CD4-positive, alpha-beta T cell (primary cell): ENCODE measurements at places on chromosomes 6 and 20. TPM values are rescaled to one million over a fixed set of nuclear protein-coding genes. Genes with fewer than 3 reads are reported as not detected.
A peak's percentile ranks its signal among the peaks of the same experiment; 100 is the strongest.

GRCh38 chr6:159066483-159066882 lies 21.7 kb upstream of the TAGAP start:
- DNase-seq = no peak
- H3K27ac ChIP-seq = no peak overlapping the region
- H3K27me3 ChIP-seq = no peaks in the 10 kb centered on the region
- no peak overlapping the region for H3K4me3 ChIP-seq
- peaks cover 52% of the 10 kb centered on the region for H3K4me1 ChIP-seq

- H3K36me3 ChIP-seq = no peaks in the 10 kb centered on the region
- no peaks in the 10 kb centered on the region for H3K4me1 ChIP-seq
- H3K27ac ChIP-seq = no peak overlapping the region
- H3K27me3 ChIP-seq = no peaks in the 10 kb centered on the region
- no peak overlapping the region for H3K4me3 ChIP-seq
These were observed 26.3 kb upstream of the FAM50B start for GRCh38 chr6:3822747-3823445.

GRCh38 chr6:151488226-151488625 lies 5.6 kb upstream of the CCDC170 start:
- H3K27me3 ChIP-seq = peaks cover 4% of the 10 kb centered on the region
- no peak for DNase-seq
- H3K4me3 ChIP-seq = no peak overlapping the region
- no peaks in the 10 kb centered on the region for H3K36me3 ChIP-seq

DNA sequence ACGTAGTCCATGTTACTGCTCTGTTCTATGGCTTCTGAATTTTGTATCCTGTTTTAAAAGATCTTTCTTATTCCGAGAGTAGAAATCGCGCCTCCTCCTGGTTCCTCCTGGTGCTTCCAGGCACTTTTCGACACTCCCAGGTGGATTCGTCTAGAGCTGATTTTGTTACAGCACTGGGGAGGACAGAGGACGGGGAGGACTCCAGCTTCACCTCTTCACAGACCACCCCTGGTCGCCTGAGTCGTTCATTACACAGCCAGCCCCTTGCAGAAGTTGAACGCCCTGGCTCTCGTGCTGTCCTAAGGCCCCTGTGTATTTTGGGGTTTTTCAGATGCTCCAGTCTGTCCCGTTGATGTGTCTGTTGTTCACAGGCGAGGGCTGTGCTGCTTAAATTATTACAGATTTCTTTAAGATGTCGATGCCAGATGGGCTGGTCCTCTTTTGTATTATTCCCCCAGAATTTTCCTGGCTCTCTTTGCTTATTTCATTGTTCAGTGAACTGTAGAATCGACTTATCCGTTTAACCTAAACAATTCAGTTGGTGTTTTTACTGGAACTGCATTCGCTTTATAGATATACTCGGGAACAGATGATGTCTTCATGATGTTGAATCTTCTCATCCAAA lies 30.5 kb downstream of the COL20A1 start:
- H3K4me1 ChIP-seq = peaks cover 20% of the 10 kb centered on the region
- no peaks in the 10 kb centered on the region for H3K36me3 ChIP-seq
- no peak for DNase-seq
- no peak overlapping the region for H3K4me3 ChIP-seq
- peaks cover 6% of the 10 kb centered on the region for H3K27me3 ChIP-seq

DNA sequence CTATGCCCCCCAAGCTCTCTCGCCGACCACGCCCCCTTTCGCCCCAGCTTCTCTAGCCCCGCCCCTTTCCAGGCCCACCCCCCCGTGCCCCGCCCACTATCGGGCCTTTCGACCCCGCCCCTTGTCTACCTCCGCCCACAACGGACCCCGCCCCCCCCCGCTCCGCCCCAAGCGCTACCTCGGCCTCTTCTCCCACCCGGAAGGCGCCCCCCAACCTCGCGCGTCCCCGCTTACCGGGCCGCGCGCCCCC lies 200 bp downstream of the ZBTB22 start:
- DNase-seq = no peak
- peaks cover 39% of the 10 kb centered on the region for H3K36me3 ChIP-seq
- H3K4me1 ChIP-seq = peaks cover 78% of the 10 kb centered on the region
- H3K27me3 ChIP-seq = no peaks in the 10 kb centered on the region
- H3K27ac ChIP-seq = peak overlapping the region; percentile 86
- peak overlapping the region; percentile 67 for H3K4me3 ChIP-seq

DNA sequence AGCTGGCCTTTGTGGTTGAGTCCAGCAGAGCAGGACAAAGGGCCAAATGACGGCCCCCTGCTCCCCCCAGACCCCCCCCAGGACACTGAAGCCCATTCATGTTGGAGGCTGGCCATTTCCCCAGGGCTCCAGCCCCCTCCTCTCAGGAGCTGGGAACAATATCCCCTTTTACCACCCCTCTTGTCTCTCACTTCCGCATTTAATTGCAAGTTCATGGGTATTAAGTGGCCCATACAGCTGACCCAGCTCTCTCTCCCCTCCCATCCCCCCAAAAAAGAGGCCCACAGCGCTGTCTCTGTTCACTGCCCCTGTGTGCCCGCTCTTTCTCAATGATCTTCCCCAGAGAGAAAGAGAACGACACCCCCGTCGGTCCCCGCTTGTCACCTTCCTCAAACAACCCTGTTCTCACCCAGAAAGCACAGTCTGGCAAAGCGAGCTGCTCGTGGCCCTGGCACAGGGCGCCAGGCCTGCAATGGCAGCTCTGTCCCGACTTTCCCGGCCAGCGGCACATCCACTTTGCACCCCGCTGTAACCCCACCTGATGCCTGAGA lies 30.4 kb downstream of the PREX1 start:
- peaks cover 75% of the 10 kb centered on the region for H3K4me1 ChIP-seq
- H3K4me3 ChIP-seq = no peak overlapping the region
- DNase-seq = no peak
- H3K27me3 ChIP-seq = no peaks in the 10 kb centered on the region

Gene TREM1
- total RNA-seq = 1.8 TPM

- H3K4me1 ChIP-seq = peaks cover 4% of the 10 kb centered on the region
- no peak overlapping the region for H3K27ac ChIP-seq
- no peak overlapping the region for H3K4me3 ChIP-seq
- DNase-seq = no peak
- H3K36me3 ChIP-seq = no peaks in the 10 kb centered on the region
These were observed 274.9 kb downstream of the PRL start for GRCh38 chr6:22021966-22022365.

Gene DEFB124
- total RNA-seq = not detected

DNA sequence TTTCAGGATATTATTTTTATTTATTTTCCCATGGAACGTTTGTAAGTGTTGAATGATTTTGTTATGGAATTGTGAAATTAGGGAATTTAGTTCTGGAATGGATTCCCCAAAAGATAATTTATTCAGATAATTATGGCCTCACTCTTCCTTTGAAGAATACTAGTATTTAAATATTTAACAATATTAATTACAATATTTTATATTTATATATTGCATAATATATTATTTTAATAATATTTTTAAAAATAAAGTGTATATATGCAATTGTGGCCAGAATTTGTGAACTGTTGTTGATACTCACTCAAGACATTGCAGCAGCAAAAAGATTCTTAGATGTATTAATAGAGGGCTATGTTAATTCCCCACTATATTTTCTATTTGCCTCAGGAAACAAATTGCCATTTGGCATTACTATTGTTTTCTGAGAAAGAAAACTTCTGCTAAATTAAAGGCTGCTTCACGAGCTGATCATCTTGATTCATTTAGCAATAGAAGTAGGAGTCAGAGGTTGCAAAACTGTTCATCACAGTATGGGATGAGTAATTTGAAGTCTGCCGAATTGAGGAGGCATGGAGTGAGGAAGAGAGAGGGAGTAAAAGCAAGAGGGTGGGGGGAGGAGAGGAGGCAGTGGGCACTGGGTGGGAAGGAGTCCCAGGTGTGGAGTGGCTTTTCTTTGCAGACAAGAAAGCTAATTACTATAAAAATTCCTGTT lies 729.2 kb downstream of the DHX35 start:
- H3K36me3 ChIP-seq = no peaks in the 10 kb centered on the region
- no peaks in the 10 kb centered on the region for H3K4me1 ChIP-seq
- no peaks in the 10 kb centered on the region for H3K27me3 ChIP-seq
- H3K4me3 ChIP-seq = no peak overlapping the region
- DNase-seq = no peak
- no peak overlapping the region for H3K27ac ChIP-seq

GRCh38 chr6:133887156-133887879 lies 1.6 kb upstream of the TCF21 start:
- H3K36me3 ChIP-seq = no peaks in the 10 kb centered on the region
- H3K27ac ChIP-seq = no peak overlapping the region
- no peak for DNase-seq
- no peak overlapping the region for H3K4me3 ChIP-seq
- H3K4me1 ChIP-seq = peaks cover 21% of the 10 kb centered on the region

- no peak for DNase-seq
- no peak overlapping the region for H3K4me3 ChIP-seq
- no peaks in the 10 kb centered on the region for H3K27me3 ChIP-seq
These were observed 135.6 kb downstream of the GMDS start for GRCh38 chr6:2109796-2110195.

- no peak overlapping the region for H3K4me3 ChIP-seq
- DNase-seq = no peak
- no peak overlapping the region for H3K27ac ChIP-seq
- H3K36me3 ChIP-seq = no peaks in the 10 kb centered on the region
- H3K27me3 ChIP-seq = no peaks in the 10 kb centered on the region
These were observed 52.4 kb downstream of the ELOVL4 start for GRCh38 chr6:79894939-79895338.

Gene TEAD3
- 0.11 TPM for total RNA-seq

DNA sequence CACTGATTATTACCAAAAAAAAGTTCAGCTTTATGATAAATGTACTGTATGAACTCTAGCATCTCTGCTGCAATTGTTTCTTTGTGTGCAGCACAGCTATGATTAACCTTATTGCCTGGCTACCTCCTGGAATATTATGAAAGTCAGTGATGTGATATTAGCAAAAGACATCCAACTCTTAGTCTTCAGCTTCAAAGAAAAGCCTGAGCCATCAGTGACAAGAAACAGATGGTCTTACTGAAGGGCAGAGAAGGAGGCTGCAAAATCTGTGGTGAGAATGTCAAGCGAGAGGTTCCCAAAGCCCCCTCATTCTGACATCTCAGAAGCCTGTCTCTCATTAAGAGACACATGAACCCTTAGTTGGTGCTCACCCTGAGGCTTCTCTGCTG lies 89.4 kb upstream of the TNFAIP3 start:
- H3K36me3 ChIP-seq = no peaks in the 10 kb centered on the region
- no peaks in the 10 kb centered on the region for H3K27me3 ChIP-seq
- H3K4me1 ChIP-seq = no peaks in the 10 kb centered on the region
- H3K27ac ChIP-seq = no peak overlapping the region

DNA sequence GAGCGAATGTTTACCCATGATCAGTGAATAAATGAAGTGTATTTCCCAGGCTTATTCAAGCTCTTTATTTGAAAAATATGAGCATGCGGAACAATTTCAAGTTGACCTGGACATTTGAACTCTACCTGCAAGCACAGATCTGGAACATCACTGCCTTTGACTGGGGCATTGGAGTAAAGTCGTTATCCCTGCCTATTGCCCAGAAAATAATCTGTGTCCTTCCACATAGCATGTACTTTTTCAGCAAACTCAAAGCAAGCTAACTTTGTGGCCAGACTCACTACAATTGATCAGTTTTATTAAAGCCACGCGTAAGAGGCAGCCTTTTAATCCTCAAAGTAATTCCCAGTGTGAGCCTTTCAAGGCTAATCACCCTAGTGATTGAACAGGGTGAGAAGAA lies 73.4 kb upstream of the PAK5 start:
- no peaks in the 10 kb centered on the region for H3K4me1 ChIP-seq
- no peak for DNase-seq
- H3K36me3 ChIP-seq = no peaks in the 10 kb centered on the region
- H3K4me3 ChIP-seq = no peak overlapping the region
- H3K27me3 ChIP-seq = no peaks in the 10 kb centered on the region
